ENCODE measurements at places on chromosomes 12 and 14.

DNA sequence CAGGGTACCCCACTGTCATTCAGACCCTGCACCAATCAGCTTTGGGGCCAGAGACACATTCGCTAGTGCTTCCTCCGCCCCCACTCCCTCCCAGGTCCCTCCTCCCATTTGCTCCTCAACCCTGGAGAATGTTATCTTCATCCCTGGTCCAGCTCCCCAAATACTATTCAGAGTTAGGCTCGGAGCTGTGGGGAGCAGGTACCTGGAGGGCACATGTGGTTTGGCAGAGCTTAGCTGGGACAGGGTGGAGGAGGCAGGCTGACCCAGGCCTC is 19.5 kb downstream of the VSX2 start:
- DNase-seq, result no peak

DNA sequence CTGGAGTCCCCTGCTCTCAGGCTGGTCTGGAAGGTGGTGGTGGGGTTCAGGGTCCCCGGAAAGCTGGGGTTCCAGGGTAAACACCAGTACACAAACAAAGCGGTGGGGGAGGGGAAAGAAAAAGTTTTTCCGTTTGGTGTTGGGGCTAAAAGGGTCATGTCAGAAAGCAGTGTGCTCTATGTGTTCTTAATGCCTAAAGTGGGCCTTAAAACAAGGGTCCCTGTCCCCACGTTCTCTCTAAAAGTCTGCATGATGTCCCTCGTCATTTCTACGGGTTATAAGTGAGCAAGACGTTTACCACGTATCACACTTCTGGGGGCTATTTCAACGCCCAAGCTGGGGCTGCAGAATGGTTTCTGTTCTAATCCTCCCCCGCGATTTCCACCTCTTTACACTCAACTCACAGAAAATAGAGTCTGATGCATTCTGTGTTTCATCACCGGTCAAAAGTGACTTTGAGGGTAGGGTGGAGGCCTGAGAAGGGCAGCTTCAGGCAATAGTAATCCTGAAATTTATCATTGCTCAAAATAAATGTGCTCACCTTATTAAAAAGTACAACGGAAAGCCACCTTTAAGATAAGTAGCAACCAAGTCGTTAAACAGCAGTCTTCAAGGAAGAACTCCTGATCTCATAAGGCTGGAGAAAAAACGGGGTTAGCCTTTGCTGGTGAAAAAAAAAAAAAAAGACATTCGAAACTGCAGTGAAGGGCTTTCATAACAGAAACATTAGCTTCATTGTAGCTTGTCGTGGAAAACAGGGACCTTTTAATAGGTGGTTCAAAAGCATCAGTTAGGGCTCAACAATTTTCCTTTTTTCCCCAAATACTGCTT is 63.9 kb upstream of the PTGR2 start:
- DNase-seq, result peak; percentile 28

DNA sequence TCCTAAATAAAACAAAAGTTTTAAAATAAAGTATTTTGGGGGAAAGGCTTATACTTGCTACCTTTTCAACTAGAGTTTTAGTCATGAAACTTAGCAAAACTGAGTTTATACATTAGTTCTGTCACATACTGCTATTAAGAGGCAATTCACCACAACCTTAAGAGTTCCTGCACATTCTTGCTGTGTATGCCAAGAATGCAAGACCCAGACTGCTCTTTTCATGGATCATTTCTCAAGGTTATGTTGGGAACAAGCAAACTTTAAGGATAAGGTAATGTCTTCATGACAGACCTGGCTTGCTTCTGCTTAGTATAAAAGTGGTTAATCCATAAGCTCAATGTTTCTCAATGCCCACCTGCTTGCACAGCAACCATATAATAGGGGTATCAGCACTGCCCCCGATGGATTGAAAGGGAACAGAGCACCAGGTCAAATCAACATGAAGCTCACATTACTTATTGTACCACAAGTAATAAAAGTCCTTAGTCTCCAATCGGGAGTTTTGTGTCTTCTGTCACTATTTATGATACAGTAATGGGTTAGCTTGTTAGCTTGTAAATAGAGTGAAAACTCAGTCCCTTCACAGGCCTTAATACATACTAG is 67.6 kb downstream of the KIF21A start:
- peak; percentile 54 for DNase-seq

DNA sequence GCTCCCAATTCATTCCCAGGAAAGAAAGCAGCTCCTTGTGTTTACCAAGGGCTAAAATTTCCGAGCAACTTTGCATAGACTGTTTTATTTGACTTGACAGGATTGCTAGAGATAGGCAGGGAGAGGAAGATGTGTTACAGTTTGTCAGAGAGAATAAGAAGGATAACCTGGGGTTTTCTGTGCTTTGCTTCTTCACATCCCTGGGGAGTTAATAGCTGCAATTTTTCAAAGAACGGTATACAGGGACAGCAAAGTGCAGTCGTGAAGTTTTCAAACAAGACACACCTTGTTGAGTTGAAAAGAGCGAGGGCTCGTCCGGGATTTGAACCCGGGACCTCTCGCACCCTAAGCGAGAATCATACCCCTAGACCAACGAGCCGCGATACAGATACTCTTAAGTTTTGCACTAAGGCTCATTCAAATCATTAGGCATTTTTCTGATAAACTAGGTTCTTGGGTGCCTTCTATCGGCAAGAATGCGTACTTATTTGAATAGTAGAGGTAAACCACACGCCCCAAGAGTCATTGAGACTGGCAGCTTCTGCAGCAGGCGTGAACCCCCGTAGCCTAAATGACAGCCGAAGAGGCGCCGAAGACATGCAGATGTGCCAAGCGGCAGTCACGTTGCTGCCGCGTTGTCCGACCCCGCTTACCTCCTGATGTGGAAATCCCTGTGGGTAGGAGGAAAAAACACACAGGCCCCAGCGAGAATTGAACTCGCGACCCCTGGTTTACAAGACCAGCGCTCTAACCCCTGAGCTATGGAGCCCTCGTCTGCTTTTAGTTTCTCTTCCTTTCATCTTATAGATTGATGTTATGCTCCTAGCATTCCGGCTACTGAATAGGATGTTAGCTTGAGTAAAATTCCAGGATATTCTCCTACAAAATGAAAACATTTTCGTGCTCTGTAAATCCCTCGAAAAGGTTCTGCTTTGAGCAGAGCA is 22.2 kb upstream of the RNASE12 start:
- peak; percentile 100 for DNase-seq

DNA sequence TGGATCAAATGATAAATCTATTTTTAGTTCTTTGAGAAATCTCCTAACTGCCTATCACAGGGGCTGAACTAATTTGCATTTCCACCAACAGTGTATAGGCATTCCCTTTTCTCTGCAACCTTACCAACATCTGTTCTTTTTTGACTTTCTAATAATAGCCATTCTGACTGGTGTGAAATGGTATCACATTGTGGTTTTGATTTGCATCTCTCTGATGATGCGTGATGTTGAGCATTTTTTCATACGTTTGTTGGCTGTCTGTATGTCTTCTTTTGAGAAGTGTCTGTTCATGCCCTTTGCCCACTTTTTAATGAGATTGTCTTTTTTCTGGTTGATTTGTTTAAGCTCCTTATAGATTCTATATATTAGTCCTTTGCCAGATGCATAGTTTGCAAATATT is 67.1 kb downstream of the IFNG-AS1 start:
- no peak for DNase-seq

- no peak for DNase-seq
Observed at GRCh38 chr14:100536721-100537445, 50.3 kb downstream of the BEGAIN start.

- DNase-seq, result no peak
Observed at GRCh38 chr14:28782301-28782700, 15.7 kb downstream of the FOXG1 start.

- DNase-seq, result no peak
Observed at GRCh38 chr14:53249059-53249458, 95.9 kb upstream of the DDHD1 start.

DNA sequence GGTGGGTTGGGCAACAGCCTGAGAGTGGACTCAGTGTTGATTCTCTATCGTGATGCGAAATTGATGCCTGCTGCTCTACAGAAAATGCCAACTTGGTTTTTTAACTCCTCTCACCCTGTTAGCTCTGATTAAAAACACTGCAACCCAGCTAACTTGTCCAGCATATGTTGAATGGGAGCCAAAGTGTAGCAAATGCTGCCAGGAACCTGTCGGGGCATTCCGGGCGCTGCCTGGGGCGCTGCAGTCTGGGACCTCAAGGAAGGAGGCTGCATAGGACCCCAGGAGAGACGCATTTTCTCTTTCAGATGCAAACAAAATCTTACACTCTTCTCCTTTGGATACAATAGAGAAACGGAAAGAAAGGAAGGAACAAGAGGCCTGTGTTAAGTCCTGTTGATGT is 3.9 kb downstream of the B3GNT4 start:
- no peak for DNase-seq

- peak; percentile 96 for DNase-seq
Observed at GRCh38 chr14:21087294-21088091, 11.0 kb downstream of the ZNF219 start.

DNA sequence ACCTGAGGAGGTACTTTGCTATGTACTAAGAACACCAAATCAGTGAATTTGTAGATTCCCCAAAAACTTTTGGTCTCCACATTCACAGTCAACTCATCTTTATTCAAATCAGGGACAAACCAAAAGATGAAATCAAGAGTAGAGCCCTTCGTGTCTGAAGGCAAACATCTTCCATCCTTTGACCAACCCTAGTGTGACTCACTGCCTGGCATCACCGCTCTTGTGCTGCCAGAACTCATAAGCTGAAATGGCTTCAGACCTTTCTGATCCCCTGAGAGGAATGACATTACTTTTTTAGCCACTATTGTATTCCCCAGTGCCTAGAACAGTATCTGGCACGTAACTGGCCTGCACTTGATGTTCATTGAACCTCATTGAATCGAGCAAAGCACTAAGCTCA is 50.1 kb downstream of the GOLGA5 start:
- DNase-seq, result peak; percentile 29

DNA sequence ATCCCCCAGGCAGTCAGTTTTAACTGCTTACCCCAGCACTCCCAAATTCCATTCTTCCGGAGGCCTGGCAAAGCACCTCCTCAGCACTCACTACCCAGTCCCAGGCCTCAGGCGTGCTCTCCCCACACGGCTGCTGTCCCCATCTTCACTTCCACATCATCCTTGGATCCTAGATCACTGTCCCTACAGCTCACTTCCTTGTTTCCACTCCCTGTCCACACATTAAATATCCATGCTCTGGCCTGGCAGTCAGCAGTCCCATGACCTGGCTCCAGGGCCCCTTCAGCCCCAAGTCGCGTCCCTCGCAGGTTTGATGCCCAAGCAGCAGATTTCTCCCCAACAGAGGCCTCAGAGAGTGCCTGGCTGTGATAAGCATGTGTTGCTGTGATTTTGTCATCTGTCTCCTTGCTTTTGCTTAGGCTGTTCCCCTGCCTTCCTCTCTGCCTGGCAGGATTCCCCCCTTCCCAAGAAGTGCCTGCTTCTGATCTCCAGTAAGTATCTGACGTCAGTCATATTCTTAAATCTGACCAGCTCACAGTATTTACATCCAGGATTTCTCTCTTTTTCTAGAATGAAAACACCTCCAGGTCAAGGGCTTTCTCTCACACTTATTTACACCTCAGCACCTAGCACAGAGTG is 241.7 kb downstream of the ZFP36L1 start:
- DNase-seq, result no peak

DNA sequence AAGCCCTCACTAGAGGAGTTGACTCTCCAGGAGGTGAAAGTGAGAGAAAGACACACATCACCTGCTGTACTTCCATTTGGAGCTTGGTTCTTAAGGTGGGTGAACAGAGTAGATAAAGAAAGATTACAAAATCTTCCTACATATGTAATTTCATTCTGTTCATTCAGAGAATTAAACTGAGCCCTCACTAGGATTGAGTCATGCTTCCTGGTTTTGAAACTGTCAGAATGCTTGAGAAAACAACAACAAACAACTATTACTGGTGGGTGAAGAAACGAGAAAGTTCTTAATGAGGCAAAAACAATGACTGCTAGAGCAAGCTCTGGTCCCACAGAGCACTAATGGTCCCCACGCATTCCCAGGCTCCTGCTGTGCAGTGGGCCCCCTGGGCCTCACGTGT is 841.7 kb downstream of the VRK1 start:
- no peak for DNase-seq

- peak; percentile 6 for DNase-seq
Observed at GRCh38 chr14:51094282-51094821, 553 bp downstream of the TRIM9 start.

- DNase-seq, result peak; percentile 5
Observed at GRCh38 chr12:33253178-33253577, 186.4 kb downstream of the SYT10 start.

GRCh38 chr12:24197532-24197931 is 248.1 kb upstream of the SOX5 start:
- DNase-seq, result peak; percentile 1

- no peak for DNase-seq
Observed at GRCh38 chr14:33642691-33643244, 308.1 kb downstream of the EGLN3 start.

DNA sequence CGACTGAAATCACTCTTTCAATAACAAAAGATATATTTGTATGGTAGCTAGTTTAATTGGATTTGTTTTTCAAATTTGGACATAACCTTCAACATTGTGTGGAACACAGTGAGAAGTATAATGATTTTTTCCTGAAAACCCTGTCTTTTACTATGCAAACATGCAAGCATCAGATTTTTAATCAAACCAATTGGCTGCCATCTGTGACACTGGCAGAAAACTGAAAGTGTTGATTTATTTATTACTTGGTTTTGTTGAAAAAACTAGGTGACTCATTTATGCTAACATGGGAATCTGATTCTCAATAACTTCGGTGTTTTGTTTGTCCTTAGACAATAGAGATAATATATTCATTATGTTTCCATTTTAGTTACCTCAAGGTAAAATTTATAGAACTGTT is 82.0 kb downstream of the NTS start:
- DNase-seq, result no peak

DNA sequence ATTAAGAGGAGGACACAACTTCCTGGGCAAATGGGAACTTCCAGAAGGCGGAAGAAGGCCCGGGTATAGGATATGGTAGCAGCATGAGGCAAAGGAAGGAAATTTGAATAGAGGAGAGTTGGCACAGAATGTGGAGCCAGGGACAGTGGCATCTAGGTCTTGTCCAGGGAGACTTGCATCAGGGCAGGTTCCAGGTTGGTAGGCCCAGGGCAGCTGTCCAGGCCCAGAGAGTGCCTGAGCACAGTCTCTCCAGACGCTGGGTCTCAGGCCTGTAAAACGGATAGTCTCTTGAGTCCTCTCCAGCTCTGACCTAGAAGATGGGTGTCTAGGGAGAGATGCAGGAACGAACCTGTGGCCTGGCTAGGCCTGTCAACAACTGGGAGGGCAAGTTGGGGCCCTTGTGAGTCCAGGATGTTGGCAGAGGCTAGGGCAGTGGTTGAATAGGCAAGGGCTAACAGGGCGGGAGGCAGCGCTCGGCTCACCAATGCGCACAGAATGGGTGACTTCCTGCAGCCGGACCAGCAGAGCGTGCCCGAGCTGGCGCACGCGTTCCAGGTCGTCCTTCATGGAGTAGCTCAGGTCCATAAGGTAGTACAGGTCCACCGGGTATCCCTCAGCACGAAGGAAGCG is 9.9 kb downstream of the ITGB7 start:
- DNase-seq, result peak; percentile 84

Measured in kidney tubule cell (primary cell).